ENCODE measurements at places on chromosomes 16 and 17.

- DNase-seq, result no peak
Observed at GRCh38 chr17:75691371-75691791, 24.2 kb downstream of the SAP30BP start.

DNA sequence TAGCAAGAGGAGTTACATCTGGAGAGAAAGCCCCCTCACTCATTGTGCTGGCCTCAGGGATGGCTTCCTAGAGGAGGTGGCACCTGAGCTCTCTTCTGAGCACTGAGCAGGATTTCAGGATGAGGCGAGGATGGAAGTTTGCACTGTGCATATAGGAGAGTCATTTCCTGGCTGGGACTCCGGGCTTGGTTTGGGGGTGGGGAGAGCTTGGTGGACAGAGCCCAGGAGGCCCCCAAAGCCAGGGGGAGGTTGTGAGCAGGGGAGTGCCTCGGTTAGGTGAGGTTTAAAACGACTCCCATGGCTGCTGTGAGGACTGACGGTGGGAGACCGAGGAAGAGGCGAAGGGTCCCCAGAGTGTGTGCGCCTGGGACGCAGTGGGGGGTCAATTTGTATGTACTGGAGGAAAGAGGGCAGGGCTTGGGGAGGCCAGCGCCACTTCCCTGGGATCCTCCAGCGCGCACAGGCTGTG is 1.2 kb downstream of the CAMKK1 start:
- no peak for DNase-seq

DNA sequence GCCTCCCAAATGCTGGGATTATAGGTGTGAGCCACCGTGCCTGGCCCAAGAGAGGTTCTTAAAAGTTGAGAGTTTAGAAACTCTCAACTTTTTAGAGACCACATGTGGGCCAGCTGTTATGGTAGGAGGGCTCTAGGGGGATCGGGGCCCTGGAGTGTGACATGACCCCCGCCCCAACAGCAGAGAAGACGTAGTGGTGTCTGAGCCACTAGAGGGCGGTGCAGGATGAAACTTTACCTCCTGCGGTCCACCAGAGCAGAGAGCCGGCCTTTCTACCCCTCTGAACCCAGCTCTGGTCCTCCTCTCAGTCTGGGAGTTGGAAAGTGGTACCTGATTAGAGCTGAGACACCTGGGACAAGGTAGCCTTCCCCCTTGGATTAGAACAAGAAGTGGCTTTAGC is 7.4 kb downstream of the CDK5RAP3 start:
- DNase-seq, result peak; percentile 47

DNA sequence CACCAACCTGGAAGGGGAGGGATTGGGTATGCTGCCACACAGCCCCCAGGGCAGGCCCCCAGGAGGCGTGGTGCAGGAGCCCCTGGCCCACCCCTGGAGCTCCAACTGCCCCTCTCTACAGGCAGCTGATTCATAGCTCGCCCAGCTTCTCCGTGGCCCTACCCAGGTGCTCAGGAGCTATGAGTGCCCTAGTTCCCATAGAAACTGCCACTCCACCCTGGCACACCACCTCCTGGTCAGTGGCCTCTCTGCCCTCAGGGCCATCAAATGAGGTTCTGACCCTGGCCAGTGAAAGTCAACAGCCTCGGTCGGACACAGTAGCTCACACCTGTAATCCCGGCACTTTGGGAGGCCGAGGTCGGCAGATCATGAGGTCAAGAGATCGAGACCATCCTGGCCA is 18.0 kb downstream of the CNGB1 start:
- no peak for DNase-seq

DNA sequence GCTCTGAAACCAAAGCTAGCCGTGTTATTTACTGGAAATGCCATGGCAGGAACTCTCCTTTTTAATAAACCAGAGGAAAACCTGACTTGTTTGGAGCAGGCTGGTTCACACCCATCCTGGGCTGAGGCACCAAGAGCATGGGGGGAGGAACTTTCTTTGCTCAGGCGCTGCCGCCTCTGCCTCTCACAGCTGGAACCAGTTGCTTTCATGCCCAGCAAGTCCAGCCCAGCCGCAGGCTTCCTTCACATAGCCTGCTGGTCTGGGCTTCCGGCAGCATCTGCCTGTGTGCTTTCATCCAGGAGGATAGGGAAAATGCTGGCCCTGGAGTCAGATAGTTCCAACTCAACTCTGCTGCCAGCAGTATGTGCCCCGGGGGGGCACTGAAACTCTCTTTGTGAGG is 88.1 kb upstream of the ASIC2 start:
- DNase-seq, result no peak

- no peak for DNase-seq
Observed at GRCh38 chr17:50472286-50472685, 3.6 kb upstream of the CHAD start.

- no peak for DNase-seq
Observed at GRCh38 chr17:81608082-81608481, 28.8 kb downstream of the NPLOC4 start.

- DNase-seq, result no peak
Observed at GRCh38 chr17:41739661-41740352, 5.4 kb upstream of the HAP1 start.

- peak; percentile 41 for DNase-seq
Observed at GRCh38 chr16:30369091-30369937, 980 bp downstream of the TBC1D10B start.

DNA sequence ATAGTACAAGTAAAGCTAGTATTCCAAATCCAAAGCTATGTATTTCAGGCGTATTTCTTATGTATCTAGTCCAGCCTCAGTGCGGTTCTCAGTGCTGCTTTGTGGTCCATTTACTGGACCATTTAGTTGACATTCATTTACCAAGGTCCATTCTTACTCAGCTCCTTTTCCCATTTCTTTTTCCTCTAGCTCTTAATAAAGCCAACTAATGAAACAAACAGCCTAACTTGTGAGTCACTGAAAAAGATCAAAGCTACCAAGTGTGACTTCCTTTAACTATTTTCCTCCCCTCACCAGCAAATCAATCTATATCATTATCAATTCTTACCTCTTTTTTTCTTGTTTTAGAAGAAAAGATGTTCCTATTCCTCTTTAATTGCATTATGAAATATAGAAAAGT is 64.0 kb downstream of the CYB561 start:
- no peak for DNase-seq

- DNase-seq, result no peak
Observed at GRCh38 chr17:55314061-55314783, 49.5 kb downstream of the HLF start.

DNA sequence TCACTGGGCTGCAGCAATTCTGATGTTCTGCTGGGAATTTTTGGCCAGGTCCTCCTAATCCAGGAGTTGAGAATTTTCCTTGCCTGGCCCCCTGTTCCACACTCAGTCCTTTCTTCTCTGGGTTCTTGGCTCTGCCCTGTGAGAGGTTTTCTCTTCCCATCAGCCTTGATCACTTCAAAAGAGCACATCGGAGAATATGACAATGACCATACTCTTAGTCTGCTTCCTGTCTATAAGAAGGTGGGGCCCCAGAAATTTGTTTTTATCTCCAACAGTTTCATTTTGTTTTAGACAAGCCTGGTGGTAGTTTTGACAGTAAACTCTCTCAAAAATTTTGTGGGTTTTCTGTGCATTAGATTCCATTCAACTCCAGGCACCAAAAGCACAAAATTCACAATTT is 70.7 kb downstream of the C17orf67 start:
- DNase-seq, result no peak

- DNase-seq, result peak; percentile 86
Observed at GRCh38 chr17:78378225-78379130, at the start of gene PGS1. TSS of gene PGS1 (plus strand) at chr17:78378649. CDS start at chr17:78378666, 17 bp downstream.

DNA sequence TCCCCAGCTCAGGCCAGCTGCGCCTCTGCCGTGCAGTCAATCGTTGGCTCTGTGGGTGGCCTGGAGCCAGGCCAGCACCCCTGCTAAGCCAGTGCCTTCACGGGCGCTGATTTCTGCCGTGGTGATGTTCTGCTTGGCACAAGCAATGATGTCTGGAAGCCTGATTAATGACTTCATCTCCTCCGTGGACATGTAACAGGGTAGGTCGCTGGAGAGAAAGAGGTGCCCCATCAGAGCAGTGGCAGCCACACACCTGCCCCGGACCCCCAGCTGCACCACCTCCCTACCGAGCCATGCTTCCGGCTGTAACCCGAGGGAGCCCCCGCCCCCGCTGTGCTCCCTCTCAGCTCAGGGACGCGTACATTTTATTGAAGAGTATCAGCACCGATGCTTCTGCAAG is 1.9 kb downstream of the ARL16 start:
- no peak for DNase-seq

DNA sequence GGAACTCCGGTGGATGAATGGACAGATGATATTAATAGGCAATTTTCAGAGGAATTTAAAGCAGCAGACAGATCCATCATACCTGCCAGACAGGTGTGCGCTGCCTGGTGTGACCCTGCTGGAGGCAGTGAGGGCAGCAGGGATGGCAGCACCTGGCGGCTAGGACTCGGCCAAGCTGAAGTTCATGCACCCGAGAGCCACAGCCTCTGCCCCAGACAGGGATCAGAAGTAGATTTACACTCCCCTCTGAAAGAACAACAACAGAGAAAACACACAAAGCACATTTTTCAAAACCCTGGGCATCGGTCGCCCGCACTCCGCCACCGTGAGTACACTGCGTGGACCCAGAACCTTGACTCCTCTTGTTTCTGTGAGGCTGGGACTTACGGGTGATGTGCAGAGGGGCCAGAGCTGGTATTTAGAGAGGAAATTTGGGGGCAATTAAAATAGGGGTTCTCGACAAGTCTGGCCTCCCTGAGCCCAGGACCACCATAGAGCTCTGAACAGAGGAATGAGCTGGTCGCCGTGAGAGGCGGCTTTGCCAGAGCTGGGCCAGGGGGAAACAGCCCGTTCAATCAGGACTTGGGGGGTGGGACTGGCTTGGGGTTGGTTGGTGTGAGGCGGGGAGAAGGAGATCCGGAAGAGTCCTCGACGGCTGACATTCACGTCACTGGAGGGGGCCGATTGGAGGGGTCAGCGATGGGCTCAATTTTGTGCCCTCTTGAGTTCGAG is 101.0 kb downstream of the METRNL start:
- no peak for DNase-seq

GRCh38 chr17:67594115-67594880 is 123.4 kb upstream of the NOL11 start:
- no peak for DNase-seq

DNA sequence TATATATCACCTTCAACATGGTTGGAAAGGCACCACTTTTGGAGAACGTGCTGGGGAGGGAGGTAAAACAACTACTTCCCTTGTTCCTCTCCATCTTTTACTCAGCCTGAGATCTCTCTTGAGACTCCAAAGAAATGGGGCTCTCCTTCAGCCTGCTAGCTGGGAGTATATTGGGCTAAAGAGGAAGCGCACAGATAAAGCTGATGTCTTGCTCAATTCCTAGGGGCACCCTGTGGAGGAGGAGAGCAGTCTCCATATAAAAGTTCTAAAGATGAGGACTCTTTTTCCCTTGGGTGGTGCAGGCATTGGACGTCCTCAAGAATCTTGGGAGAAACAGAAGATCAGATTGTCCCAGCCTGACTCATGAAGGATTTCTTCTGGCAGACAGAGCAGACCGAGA is 4.6 kb upstream of the ETV4 start:
- no peak for DNase-seq

DNA sequence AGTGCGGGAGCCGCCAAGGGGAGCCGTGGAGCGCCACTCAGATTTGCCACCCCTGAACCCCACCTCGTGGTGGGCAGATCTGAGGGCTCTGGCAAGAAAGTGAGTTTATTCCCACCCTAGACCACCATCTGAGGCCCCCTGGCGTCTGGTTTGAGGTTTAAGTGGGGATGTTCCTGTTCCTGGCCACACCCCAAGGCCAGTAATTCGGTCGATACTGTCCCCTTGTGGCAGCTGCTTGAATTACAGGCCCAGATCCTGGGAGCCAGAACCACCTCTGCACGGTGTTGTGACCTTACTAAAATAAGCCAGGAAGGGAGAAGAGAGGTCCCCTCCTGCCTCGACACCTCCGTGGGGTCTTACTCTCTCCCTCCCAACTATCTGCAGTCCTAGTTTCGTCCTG is 3.3 kb upstream of the LAT start:
- peak; percentile 57 for DNase-seq

- DNase-seq, result peak; percentile 42
Observed at GRCh38 chr16:21150375-21151001, at the start of gene DNAH3. TSS of gene DNAH3 (minus strand) at chr16:21150846. CDS start at chr16:21150319, 527 bp downstream.

GRCh38 chr17:13597723-13598347 is 3.9 kb downstream of the HS3ST3A1 start:
- DNase-seq, result peak; percentile 18

GRCh38 chr17:55332296-55333041 is 67.7 kb downstream of the HLF start:
- DNase-seq, result peak; percentile 80

GRCh38 chr16:50314665-50315064 is 48.3 kb downstream of the ADCY7 start:
- no peak for DNase-seq

DNA sequence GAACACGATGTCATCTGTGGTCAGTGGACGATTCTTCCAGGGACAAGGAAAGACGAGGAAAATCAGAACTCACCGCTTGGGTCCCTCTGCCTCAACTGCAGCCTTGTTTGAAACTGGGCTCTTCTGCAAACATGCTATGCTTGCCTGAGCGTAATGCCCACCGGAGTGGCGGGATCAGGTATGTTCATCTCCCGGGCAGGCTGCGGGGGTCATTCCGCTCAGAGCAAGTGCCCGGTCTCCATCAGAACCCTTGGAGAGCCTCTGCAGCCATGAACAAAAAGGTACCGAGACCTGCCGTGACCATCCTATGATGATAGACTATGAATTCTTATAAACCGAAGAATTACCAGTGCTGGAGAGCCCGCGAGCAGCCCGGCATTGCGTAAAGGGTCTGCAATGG is 64.5 kb upstream of the DNAH17 start:
- no peak for DNase-seq

GRCh38 chr17:3965118-3965800 is 1.0 kb upstream of the ATP2A3 start:
- peak; percentile 80 for DNase-seq

- no peak for DNase-seq
Observed at GRCh38 chr16:82824408-82824807, 197.6 kb downstream of the CDH13 start.

- no peak for DNase-seq
Observed at GRCh38 chr17:5544115-5544514, 40.2 kb downstream of the NLRP1 start.

- DNase-seq, result no peak
Observed at GRCh38 chr16:29009838-29010166, 24.9 kb downstream of the LAT start.

- DNase-seq, result no peak
Observed at GRCh38 chr16:55214412-55214811, 109.6 kb upstream of the IRX6 start.

All from RPMI8226 (cell line).